AG04450 (cell line): ENCODE measurements at places on chromosomes 11 and 22.

DNA sequence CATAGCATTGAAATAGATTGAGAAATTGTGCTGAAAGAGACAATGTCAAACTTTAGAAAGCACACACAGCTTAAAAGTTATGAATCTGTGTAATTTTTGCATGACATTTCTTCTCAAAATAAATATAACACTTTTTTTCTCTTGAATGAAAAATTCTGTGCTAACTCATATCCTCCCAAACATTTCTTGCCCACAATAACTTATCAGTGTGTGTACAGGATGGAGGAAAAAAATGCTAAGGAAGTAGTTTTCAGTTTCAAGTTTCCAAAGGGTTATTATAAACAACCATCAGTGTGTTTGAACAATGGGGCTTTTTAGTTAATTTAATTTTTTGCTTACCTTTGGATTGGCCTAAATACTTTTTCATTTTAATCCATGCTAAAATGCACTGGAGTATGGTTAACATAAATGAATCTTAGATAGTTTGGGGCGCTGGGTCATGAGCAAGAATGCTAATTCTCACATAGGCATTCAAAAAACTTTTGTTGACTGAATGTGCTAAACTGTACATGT is 82.9 kb upstream of the ARHGAP20 start:
- no peak for DNase-seq

DNA sequence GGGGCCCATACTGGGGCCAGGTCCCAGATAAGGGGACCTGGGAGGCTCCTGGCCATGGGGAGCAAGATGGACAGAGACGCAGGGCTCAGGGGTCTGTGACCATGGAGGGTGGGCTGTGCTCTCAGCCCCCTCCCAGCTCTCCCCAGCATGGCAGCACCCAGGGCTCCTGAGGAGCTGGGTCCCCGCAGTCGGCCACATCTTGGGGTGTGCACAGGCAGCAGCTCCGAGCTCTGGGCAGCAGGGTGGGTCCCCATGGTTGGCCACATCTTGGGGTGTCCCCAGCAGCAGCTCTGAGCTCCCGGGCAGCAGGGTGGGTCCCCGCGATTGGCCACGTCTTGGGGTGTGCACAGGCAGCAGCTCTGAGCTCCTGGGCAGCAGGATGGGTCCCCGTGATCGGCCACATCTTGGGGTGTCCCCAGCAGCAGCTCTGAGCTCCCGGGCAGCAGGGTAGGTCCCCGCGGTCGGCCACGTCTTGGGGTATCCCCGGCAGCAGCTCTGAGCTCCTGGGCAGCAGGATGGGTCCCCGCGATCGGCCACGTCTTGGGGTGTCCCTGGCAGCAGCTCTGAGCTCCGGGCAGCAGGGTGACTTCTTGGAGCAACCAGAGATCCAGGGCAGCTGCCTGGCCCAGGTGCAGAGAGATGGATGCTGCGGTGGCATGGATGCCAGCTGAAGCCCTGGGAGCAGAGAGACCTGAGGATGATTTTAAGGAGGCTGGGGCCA is 18.3 kb upstream of the MUC5B start:
- DNase-seq: no peak

DNA sequence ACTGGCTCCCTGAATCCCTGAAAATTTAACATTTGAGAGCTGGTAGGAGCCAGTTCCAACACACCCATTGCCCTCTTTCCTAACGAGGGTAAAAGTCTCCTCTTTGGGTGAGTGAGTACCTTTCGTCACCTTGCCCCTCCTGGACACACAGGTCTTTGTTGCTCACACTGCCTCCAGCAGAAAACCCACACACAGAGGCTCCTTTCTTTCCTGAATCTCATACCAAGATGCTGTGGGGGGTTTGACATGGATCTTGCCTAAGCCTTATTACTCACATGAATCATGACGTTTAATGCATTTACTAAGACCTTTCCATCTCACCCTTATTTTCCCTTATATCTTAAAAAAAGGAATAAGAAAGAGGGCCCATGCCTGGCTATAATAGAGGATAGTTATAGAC is 53.0 kb downstream of the PARVA start:
- DNase-seq: no peak

DNA sequence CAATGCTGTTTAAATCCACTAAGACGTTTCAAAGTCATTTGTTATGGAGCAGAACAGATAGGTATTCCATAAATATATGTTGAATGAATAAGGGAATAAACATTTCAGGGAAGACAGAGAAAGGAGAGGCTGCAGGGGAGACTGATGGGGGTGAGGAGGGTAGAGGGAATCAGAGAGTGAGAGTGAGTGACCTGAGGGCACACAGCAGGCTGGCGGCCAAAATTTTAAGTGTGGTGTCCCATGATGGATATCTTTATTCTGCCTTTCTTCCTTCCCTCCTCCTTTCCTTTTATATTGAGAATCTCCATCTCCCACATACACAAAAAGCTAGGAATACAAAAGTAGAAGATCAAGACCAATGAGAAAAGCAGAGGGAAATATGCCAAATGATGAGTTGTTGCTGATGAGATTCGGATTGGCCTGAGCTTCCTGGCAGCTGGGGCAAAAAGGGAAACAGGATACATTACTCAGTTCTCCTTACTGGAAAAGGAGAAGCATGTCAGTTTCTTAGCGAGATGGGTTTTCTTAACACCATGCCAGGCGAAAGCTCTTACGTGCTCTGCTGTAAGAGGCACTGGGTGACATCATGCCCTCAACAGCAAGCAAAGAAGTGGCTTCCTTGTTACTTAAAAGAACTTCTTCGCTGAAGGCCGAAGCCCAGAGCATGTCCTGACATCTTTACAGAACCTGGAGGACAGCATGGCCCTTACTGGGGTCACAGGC is 11.2 kb upstream of the CYTH4 start:
- DNase-seq: no peak

- DNase-seq: no peak
These were observed 2.4 kb downstream of the FADS1 start for GRCh38 chr11:61814247-61814957.
